ENCODE measurements at places on chromosomes 7 and 10.

GRCh38 chr7:121266307-121266894 lies 62.4 kb upstream of the WNT16 start:
- no peak for DNase-seq

GRCh38 chr10:66811211-66811610 lies 114.6 kb upstream of the LRRTM3 start:
- no peak for DNase-seq

- no peak for DNase-seq
Measured at GRCh38 chr10:7300384-7300971, 110.4 kb downstream of the SFMBT2 start.

- no peak for DNase-seq
Measured at GRCh38 chr10:75240329-75241076, 4.7 kb upstream of the COMTD1 start.

- DNase-seq, result no peak
Measured at GRCh38 chr7:50962962-50963374, 180.3 kb upstream of the GRB10 start.

- no peak for DNase-seq
Measured at GRCh38 chr10:106577266-106577665, 587.2 kb downstream of the SORCS1 start.
